ENCODE measurements at places on chromosomes 7 and 10.

GRCh38 chr7:27965650-27966049 lies 214.9 kb downstream of the JAZF1 start:
- no peak for DNase-seq

DNA sequence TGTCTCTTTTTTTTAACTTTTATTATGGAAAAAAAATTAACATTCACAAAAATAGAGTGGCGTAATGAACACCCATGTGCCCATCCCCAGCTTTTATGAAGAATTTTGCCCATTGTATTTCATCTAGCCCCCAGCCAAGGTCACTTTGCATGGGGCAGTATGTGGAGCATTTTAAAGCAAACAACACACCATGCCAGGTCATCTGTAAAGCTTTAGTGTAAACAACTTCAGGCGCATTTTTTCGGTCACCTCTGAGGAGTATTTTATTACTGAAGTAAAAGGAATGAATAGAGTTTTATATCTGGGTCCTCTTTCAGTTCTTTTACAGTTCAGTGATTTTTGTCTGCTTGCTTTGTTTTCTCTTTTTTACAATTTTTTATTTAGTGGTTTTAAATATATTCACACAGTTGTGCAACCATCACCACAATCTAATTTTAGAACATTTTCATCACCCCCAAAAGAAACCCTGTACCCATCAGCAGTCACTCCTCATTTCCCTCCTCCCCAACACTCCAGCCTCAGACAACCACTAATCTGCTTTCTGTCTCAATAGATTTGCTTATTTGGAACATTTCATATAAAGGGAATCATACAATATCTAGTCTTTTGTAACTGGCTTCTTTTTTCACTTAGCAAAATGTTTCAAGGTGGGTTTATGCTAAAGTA lies 87.9 kb downstream of the SLC37A3 start:
- no peak for DNase-seq

DNA sequence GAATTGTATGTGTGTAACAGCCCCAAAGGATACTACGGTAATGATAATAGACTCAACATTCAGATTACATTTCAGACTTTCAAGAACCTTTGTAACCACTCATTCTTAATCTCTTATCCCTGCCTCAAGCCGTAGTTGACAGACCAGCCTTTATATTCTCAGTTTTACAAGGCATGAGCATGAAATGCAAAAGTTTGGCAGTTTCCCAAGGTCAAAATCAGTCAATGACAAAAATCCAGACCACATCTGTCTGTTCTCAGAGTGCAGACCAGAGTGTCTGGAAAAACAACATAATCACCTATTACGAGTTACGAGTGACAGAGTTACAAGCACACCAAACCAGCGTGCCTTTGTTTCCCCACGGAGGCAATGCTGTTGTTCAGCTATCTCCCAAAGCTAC lies 178.6 kb upstream of the LRGUK start:
- DNase-seq: no peak

DNA sequence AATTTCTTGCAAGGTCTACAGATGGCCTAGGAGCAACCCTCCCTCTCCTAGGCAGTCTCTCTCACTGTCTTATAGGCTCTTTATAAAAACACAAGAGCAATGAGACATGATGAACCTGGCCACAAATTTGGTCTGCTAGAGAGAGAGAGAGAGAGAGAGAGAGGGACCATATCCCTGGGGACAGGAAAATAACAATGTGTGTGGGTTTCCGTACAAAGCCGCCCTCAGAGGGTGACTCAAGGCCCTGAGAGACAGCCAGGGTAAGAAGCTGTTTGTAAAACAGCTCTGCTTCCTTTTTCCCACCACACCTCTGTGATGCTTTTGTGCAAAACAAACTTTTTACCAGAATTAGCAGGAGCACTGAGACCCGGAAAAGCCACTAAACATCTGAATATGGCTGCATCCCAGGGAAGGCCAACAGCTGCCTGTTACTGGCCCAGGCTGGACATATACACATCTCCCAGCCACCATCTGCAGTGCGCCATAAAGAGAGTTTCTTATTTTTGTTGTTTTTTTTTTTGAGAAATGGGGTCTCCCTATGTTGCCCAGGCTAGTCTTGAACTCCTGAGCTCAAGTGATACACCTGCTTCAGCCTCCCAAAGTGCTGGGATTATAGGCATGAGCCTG lies 18.4 kb downstream of the GIMAP5 start:
- peak; percentile 84 for DNase-seq

GRCh38 chr10:80612261-80612660 lies 74.6 kb downstream of the SH2D4B start:
- DNase-seq: no peak

GRCh38 chr10:129465796-129466702 lies 992 bp upstream of the MGMT start:
- no peak for DNase-seq

GRCh38 chr10:48940372-48940771 lies 732 bp upstream of the LRRC18 start:
- no peak for DNase-seq

GRCh38 chr7:96401200-96401599 lies 79.3 kb upstream of the SLC25A13 start:
- DNase-seq: no peak

DNA sequence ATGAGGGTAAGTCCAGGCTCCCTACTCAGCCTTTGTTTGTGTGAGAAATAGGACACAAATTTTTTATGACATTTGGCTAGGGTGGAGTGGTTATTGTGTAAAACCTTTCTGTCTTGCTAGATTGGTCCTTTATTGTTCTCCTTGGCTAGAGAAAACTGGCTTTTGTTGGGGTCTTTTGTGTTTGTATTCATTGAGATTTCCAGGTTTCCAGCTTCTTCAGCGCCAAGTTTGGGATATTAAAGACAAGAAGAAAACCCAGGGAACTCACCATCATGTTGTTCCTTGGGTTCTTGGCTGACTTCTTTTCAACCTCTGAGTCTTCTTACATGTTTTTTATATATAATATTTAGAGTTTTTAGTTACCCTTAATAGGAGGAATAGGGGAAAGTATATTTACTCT lies 310.0 kb downstream of the HPSE2 start:
- DNase-seq: no peak

GRCh38 chr10:72334825-72335393 lies 19.8 kb downstream of the DNAJB12 start:
- DNase-seq: peak; percentile 77

DNA sequence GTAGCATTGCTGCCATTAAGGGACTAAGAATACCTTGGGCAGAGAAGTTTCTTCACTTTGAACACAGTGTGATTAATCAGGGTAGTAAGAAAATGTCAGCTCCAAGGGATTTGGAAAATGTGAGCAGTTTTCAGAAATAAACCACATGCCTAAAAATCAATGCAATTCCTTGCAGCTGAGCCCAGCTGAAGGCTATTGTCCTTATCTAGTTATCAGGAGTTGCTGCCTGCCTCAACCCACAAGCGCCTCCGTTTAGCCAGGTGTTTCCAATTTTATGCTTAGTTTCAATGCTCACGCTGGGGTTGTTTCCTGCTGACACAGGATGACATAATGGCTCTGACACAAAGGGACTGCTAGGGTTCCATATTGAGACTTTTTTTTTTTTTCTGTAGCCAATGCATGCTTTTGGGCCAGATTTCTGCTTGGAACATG lies 132.3 kb upstream of the ANK3 start:
- no peak for DNase-seq

- no peak for DNase-seq
Measured at GRCh38 chr7:73716318-73716890, 3.1 kb downstream of the STX1A start.

DNA sequence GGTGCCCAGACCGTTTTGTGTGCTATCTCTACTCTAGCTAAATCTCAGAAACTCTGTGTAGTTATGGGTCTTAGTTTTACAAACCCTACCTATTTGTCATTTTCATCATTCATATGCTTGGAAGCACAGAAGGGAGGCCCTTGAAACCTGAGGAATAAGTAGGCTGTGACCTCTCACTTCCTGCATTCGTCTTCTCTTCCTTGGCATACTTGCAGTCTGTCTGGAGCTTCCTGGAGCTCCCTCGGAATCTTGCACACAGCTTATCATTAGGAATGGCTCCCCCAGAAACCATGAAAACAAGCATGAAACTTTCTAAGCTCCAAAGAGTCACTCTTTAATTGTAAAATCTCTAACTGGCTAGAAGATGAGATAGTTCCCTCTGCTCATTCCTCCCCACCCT lies 376.9 kb upstream of the MYO3A start:
- no peak for DNase-seq

GRCh38 chr7:16609842-16610450 lies 35.6 kb downstream of the ANKMY2 start:
- DNase-seq: no peak

GRCh38 chr7:100726996-100727761 lies 6.2 kb upstream of the ZAN start:
- no peak for DNase-seq

GRCh38 chr10:16440396-16441133 lies 3.8 kb downstream of the PTER start:
- DNase-seq: no peak

GRCh38 chr10:29124864-29125263 lies 164.0 kb upstream of the LYZL1 start:
- DNase-seq: no peak

DNA sequence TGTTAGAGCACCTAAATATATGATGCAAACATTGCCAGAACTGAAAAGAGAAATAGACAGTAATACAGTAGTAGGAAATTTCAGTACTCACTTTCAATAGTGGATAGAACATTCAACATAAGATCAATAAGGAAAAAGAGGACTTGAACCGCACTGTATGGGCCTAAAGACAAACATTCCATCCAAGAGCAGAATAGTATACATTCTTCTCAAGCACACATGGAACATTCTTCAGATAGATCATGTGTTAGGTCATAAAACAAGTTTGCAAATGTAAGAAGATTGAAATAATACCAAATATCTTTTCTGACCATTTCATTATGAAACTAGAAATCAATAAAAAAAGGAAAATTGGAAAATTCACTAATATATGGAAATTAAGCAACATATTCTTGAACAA lies 185.4 kb upstream of the FOXP2 start:
- DNase-seq: no peak

DNA sequence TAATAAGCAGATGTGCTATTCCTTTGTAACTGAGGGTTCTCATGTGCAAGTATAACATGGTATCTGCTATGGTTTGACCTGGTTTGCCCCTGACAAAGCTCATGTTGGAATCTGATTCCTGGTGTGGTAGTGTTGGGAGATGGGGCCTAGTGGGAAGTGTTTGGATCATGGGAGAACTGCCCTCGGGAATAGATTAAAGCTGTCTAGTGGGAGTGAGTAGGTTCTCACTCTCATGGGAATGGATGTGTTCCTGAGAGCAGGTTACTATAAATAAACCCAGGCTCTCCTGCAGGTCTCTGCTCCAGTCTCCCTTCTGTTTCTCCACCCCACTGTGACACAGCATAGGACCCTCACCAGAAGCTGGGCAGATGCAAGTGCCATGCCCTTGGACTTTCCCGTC lies 97.7 kb downstream of the ATE1 start:
- DNase-seq: no peak

- DNase-seq: no peak
Measured at GRCh38 chr7:155291729-155292128, 5.9 kb upstream of the INSIG1 start.

DNA sequence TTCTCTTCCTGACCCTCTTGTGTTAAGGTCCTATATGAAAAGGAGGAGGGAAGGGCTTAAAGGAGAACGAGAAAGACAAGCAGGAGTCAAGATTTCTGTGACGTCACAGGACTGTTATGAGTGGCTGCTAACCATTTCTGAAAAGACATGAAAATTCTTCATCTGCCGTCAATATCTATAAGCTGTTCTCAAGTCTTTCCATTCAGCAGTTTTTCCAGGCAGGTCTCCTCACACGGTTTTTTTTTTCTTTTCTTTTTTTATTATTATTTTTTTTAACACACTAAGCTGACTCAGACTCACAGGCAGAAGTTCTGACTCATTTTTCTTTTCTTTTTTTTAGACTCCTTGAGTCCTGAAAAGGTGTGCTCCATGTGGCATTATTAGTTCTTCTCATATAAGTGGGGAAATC lies 72.0 kb downstream of the DGKI start:
- DNase-seq: no peak

GRCh38 chr10:14142606-14143250 lies 188.0 kb downstream of the FRMD4A start:
- no peak for DNase-seq

GRCh38 chr7:43729214-43729923 lies at the start of gene COA1:
COA1 (minus strand) TSS chr7:43729523; CDS start chr7:43648614, 80,909 bp downstream.
- DNase-seq: peak; percentile 83

- DNase-seq: no peak
Measured at GRCh38 chr7:70263471-70264255, 665.4 kb downstream of the AUTS2 start.

DNA sequence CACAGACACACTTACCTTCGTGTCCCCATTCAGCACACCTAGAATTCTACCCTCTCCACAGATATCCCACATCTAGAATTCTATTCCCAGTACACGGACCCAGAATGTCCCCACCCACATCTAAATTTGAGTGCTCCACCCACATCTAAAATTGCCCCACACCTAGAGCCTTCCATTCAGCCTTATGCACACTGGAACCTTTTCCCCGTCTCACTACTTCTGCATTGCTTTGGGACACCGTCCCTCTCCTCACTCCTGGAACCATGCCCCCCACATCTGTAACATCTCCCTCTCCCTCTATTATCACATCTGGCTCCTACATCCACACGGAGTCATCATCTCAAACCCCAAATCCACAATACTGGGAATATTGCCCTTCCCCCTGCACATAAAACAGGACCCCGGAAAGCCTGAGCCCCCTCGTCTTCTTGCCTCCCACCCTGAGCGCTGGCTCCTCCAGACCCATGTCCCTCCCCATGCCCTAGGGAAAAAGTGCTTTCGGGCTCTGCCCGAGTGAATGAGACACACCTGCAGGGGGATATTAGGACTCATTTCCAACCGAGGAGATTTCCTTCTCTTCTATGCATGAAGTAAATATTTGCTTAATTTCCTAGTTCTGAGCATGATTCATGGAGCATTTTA lies 125.8 kb upstream of the UNC5B start:
- no peak for DNase-seq

DNA sequence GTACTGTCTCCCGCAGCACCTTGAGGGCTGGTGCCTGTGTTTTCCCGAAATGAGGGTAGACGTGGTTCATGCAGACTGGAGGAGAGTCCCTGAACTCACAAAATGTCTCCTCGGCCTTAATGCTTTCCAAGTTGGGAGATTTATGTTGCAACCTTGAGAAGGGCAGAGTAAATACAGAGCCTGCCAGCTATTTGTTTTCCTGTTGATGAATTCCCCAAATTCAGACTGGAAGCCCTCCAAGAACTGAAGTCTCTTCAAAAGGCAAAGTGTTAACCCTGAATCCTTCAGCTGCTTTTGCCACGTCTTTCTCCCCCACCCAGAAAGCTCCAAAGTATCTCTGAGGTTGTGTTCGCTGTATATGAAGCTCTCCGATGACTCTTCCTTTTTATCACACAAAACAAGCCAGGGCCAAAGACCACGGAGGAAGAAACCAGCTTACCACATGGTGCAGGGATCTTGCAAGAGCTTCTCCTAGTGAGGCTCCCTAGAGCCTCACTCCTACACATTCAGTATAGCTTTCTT lies 254.7 kb upstream of the NFE2L3 start:
- DNase-seq: no peak

- no peak for DNase-seq
Measured at GRCh38 chr7:13551503-13551902, 438.0 kb downstream of the ETV1 start.

Data from CD8-positive, alpha-beta memory T cell (primary cell).